GM03348 (cell line): ENCODE measurements at places on chromosomes 2 and 18.

DNA sequence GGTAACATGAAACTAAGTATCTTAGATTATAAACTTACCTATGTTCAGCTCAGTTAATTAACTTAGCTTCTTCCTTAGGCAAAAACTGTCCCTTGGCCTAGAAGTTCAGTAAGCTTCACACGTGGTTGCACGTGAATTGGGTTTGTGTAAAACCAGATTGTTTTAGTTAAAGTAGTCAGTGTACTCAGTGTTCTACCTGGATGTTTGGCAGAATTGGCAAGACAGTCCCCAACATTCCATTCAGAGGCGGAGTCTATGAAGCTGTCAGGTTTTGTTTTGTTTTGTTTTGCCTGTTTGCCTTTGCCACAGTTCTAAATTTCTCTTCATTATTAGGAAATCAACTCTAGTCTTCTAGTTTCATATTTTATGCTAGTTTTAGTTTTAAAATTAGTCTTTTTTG is 105.3 kb upstream of the ZEB2 start:
- DNase-seq, result no peak

DNA sequence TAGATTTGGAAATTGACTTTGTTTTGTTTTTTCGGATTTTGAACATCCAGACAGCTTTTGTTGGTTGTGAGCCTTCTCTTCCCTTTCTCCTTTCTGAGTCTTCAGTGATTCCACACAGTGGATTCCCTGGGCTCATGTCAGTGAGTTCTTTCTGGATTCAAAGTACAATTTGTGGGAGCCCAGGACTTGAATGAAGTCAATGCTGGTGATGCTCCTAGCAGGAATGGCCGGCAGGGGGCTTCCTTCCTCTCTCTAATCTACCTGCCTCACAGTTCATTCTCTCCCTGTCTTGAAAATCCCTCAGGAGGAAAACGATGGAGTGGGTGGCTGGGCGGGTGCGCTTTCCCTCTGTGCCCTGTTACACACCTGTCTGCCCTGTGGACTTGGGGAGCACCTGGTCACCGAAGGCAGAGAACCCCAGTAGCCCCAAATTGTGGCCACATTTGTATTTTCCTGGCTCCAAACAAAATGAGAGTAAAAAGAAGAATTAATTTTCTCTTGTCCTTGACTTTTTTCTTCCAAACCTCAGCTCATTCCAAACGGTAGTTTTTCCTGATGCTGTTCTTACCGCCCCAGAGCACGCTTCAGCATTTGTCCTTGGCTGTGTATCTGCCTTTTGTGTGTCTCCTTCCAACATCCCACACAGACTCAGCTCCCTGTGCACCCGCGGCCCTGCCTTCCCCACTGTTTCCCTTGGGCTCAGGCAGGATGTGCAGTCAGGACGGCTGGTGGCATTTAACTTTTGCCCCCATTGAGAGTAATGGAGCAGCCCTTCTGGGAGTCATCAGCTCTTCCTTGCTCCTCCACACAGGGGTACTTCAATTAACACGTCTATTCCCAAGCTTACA is 86.6 kb downstream of the MARCO start:
- peak; percentile 56 for DNase-seq

DNA sequence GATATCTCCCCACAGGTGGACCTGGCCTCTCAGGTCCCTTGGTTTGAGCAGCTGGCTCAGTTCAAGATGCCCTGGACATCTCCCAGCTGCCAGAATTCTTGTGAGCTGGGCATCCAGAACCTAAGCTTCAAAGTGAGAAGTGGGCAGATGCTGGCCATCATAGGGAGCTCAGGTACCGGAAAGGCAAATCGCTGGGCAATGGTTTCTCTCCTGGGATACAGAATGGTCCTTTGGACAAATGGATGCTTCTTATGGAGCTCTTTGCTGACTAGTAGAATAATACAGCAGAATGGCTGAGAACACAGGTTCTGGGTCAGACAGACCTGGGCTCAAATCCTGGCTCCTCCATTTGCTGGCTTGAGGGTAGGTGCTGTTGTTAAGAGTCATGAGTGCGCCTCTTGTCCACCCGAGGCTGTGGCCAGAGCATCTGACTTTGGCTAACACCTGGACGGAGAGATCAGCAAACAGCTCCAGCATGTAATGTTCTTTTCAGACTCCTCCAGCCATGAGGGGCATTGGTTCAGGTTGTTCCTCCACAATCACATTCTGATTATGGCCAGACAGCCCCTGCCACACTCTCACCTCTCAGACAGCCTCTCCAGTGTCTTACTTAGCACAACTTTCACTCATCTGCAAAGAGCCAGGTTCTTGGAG is 7.5 kb downstream of the ABCG8 start:
- no peak for DNase-seq

DNA sequence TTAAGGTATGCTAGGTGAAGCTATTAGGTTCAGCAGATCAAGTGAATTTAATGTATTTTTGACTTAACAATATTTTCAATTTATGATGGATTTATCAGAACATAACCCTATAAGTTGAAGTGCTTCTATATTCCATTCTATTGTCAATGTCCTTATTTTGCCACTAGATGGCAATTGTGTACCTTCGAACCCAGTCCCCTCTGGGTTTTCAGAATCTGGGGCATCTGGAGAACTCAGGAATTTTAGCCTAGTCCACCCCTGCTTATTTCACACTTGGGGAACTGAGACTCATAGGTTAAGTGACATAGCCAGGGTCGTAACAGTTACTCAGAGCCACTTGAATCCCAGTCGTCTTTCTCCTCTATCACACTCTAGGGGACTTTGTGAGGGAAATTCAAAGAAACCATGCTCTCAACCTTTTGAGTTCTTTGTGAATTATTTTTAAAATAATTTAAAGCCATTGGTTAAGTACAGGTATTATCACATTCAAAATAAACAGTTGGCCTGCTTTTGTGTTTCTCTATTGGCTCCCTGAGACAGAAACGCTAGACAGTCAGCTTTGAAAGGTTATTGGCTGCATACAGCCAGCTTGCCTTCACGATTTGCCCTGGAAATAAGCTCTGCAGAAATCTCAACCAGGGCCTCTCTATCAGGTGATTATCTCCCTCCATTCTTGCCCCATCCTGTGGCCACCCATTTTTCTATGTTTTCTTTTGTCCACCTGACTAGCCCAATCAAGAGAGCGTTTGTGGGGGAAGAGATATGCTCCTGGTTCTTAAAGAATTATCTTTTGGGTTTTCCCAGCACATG is 145.0 kb downstream of the TTC27 start:
- peak; percentile 78 for DNase-seq

DNA sequence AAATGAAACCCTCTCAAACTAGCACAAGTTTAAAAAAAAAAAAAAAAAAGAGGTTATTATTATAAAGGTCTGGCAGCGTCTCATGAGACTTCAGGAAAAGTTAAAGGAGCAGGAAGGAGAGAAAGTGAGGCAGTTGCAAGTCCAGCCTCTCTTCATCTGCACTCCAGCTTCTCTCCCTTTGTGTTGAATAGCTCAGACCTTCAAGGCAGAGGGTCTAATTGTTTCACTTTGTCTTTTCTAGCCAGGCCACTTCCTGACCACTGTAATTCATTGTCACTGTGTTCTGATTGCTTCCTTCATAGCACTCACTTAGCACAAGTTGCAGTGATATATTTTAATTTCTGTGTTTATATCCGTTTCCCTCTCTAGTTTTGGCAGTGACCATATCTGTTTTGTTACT is 99.9 kb downstream of the SPATS2L start:
- no peak for DNase-seq

GRCh38 chr2:229821316-229821715 is 100.5 kb downstream of the TRIP12 start:
- no peak for DNase-seq

- peak; percentile 91 for DNase-seq
These were observed 5.7 kb downstream of the PTMA start for GRCh38 chr2:231713730-231714638.

DNA sequence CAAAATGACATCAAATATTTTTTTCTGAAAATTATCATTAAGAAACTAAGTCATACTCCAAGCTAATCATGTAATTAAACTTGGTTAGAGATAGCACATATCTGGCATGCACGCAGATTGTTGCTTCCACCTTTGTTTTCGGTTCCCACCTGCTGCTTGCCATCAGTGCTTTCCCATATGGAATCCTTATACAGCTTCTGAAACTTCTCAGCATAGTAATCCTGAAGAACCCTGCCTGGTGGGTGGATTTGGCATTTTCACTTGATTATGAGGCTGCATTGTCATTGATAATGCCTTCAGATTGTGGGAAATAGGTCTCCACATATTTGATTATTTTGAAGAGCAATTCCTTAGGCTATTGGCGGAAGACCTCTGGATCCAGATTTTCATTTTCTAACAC is 47.5 kb downstream of the ZC3H6 start:
- DNase-seq, result no peak

- DNase-seq, result no peak
These were observed 151.3 kb upstream of the SLC39A10 start for GRCh38 chr2:195505701-195506100.

DNA sequence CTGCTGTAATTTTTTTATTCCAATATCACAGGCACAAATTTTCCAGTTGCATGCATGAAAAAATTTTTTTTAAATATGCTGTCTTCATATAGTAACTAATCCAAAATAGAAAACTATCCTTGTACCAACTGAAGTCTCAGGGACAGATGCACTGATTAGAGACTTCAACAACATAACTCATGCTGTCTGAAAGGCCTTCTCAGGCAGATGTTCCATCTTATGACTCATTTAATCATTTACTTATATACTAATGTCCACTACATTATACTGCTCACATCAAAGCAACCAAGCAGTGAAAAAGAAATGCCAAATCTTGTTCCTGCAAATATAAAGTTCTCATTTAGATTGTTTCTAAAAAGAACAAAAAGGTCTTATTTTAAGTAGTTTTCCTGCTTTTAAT is 53.1 kb downstream of the OLA1 start:
- DNase-seq, result no peak

DNA sequence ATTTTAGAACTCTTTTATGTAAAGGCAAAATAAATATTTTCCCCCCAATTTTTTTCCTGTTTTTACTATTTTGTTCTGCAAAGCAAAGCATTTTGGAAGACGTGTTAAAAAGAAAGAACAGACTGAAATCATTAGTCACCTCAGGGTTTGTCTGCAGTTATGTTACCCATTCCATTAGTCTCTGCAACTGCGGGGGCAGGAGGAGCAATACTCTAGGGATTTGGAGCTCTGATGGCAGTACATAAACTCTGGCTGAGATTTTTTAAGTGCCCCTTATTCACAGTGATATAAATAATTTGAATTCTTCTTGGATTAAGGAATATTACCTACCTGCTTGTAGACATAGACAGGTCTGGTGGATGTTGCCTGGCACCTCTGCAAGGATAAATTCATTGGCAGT is 88.0 kb upstream of the CELF4 start:
- DNase-seq, result no peak
